ENCODE measurements at places on chromosomes 1 and 21.

DNA sequence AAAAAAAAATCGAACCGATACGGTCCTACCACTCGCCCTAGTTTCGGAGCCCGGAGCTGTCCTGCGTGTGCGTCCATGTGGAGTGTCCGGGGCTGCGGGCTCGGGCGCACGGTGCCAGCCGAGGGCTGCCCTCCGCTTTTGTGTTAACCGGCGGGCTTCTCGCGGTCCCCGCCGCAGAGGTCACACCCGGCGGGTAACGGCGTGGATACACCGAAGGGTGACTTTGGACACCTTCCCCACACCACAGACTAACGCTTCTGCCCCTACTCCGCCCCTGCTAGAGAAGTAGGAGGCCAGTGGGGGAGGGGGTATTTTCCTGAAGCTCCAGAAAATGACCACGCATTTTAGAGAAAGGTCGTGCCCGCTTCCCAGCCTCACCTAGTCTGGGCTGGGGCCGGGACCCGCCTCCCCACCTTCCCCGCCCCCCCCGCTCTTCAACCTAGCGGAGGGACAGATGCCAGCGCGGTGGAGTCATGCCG, 609 bp upstream of the ATF3 start:
- peak; percentile 44 for DNase-seq

GRCh38 chr1:16986962-16987361, 6.5 kb upstream of the MFAP2 start:
- no peak for DNase-seq

GRCh38 chr1:157113106-157113505, 13.5 kb upstream of the ETV3L start:
- DNase-seq, result no peak

- DNase-seq, result no peak
Measured at GRCh38 chr1:220767312-220768125, 19.2 kb upstream of the MTARC1 start.

DNA sequence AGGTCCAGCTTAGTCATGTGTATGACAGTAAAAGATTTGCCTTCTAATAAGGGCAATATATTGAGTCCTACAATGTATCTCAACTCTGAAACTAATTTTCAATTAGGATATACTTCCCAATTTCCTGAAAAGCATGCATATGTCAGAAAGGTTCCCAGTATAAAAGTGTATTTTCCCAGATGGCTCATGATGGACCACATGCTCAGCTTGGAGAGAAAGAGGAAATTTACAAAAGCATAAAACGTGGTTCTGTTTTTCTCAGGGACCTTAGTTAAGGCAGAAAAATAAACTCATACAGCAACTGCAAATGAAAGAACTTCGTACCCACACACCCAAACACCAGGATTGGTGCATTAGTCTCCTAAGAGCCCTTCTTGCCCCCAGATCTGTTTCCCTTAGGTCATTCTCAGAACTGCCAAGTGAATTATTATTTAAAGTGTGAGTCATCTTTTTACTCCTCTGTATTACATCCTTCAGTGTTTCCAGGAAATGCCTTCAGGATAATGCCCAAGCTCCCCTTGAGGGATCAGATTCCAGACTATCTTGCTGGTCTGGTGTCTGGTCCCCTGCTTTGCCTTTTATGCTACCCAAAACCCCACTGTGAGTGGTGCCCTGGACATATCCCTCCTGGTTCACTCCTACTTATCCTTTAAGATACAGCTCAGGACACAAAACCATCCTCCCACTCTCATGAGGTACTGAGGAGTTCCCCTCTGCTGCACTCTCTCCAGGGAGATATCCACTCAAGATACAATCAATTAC, 57.4 kb downstream of the SSX2IP start:
- DNase-seq, result peak; percentile 16

DNA sequence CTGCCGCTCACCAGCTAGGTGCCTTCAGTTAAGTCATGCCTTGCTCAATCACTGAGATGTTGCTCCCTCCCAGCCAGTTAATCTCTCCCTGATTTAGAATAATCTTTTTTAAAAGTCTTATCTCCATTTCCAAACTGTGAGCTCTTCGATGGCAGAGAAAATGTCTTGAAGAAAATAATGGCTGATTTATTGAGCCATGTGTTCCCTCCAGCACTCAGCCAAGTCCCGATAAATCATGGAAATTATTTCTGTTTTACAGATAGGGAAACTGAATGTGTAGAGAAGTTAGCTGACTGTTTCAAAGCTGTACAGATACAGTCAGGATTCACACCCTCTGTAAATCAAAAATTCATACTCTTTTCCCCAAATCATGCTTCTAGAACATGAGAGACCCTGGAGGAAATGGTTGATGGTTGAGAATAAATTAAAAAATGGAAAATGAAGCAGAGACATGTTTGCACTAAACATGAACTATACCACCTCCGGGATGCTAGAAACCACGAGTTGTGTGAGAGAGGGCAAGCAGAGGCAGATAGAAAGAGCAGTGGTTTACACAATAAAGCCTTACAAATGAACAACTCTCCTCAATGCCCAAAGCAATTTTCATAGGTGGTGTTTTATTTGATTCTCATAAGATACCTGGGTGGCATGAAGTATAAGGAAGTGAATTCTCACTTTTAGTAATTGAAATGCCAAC, 376.4 kb downstream of the PLPP3 start:
- no peak for DNase-seq

DNA sequence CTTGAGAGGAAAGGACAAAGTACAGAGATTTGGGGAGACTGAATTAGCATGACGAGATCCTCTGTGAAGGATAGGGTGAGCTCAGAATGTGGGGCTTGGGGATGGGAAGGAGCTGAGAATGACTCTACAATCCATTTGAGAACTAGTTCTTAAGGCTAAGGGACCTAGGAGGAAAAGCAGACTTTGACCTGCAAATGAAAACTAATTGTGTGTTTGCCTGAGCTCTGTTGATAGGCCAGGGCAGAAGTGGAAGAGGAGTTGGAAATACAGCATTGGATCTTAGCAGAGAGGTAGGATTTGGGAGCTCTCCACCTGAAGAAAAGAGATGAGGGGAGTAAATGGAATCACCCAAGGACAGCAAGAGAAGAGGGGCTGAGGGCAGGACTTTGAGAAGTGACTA, 2.1 kb upstream of the RGS8 start:
- no peak for DNase-seq

- DNase-seq, result no peak
Measured at GRCh38 chr1:107138767-107139445, 1.9 kb upstream of the NTNG1 start.

- DNase-seq, result no peak
Measured at GRCh38 chr1:184482136-184482535, 95.3 kb downstream of the C1orf21 start.

GRCh38 chr1:53345996-53346813, 18.3 kb upstream of the LRP8 start:
- DNase-seq, result no peak

GRCh38 chr1:14954210-14954609, 199.3 kb upstream of the TMEM51 start:
- peak; percentile 38 for DNase-seq

DNA sequence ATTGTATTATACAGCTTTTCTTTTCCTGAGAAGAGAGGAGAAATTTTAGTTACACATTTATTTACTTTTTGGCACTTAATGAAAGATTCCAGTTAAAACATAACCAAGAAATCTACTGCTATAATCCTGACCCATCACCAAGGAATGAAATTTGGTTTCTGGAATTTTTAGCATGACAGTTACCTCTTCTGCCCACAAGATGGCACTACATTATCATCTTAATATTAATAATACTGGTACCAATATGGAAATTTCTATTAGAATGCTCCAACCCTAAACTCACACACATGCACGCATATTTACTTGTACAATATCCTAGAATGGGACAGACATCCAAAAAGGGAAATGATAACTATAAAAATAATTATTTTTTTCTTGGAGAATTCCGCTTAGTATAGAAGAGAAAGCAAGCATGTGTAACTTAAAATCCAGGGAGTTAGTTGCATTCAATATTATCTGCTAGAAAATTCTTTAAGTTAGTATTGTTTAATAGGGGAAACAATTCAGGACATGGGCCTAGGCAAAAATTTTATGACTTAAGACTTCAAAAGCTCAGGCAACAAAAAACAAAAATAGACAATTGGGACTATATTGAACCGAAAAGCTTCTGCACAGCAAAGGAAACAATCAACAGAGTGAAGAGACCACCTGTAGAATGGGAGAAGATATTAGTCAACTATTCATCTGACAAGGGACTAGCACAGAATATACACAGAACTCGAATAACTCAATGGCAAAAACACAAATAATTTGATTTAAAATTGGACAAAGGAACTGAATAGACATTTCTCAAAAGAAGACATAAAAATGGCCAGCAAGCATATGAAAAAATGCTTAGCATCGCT, 37.4 kb downstream of the MAP3K21 start:
- peak; percentile 39 for DNase-seq

- no peak for DNase-seq
Measured at GRCh38 chr1:227255086-227255732, 63.1 kb downstream of the CDC42BPA start.

DNA sequence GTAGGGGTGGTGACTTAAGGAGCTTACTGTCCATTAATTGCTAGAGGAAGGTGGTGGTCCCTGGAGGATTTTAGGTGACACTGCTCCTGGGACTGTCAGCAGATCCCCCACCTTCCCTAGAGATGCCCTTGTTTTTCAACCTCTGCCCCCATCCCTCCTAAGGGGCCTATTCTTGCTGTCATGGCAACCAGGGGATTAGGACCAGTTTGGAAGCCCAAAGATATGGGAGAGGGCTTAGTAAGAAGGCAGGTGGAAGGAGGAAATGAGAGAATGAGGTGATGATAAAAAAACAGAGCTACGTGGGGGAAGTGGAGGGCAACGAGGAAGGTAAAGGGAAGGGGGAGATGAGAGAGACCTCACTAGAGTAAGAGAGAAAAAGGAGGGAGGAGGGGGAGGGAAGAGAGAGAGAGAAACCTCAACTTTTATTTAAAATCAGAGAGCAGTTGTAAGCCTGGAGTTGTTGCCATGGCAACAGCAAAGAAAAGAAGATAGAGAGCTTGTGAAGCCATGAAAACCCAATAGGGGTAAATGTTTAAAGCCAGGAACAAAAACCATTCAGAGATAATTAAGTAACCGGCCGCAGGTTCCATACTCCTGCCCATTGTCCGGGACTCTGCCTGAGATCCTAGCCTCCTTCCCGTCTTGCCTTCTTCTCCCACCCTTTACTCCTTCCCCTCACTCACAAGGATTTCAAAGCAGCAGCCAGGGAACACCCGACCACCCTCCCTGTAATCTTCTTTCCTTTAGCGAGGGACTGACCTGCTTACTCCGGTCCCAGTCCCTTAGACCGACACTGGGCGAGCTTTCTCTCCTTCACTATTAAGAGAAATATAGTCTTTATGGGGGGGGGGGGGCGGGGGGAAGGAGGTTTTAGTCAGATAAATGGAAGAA, 20.6 kb downstream of the KIRREL1 start:
- no peak for DNase-seq

All from NCI-H446 (cell line).